ENCODE measurements at places on chromosomes 4 and X. TPM values are rescaled to one million over a fixed set of nuclear protein-coding genes. Genes with fewer than 3 reads are reported as not detected.

DNA sequence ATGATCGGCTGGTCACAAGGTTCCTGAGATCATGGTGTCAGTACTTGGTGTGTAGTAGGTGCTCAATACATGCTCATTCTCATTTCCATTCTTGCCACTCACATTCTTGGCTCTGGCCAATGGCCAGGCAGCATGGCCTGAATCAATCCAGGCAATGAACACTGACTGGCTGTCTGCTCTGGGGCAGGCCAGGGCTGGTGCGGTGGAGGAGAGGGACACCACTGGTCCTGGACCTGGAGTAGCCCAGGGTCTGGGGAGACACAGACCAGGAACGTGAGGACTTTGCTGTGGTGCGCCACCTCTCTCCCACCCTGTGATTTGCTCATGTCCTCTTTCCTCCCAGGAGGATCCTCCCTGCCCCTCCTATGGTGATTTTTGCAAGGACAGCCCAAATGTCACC, 119.4 kb downstream of the PSAPL1 start:
- no peaks in the 10 kb centered on the region for H3K4me1 ChIP-seq
- no peaks in the 10 kb centered on the region for H3K27me3 ChIP-seq
- no peak overlapping the region for H3K27ac ChIP-seq
- no peak overlapping the region for H3K4me3 ChIP-seq
- DNase-seq = no peak
- H3K36me3 ChIP-seq = no peaks in the 10 kb centered on the region

GRCh38 chrX:150635952-150636351, 57.2 kb upstream of the MTMR1 start:
- H3K36me3 ChIP-seq = peaks cover 7% of the 10 kb centered on the region
- no peaks in the 10 kb centered on the region for H3K27me3 ChIP-seq
- no peak overlapping the region for H3K4me3 ChIP-seq
- H3K27ac ChIP-seq = no peak overlapping the region

PPP1R2C gene
- not detected for total RNA-seq

DNA sequence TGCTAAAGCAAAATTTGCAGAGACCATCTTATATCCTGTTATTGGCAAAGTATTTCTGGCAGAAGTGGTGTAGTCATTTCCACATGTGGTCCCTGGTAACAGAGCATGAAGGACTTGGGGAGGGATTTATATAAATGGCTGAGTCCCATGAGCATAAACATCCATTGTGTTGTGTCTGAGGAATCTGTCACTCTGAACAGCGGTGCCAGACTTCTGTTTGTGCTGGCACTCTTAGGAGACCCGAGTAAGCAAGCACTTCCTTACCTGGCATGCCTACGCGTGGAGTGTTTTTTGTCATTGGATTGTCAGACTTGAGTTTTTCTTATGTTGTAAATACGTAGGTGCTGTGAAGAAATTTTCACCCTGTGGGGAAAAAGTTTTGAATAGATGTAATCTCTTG, 285.9 kb downstream of the ARHGAP10 start:
- no peaks in the 10 kb centered on the region for H3K27me3 ChIP-seq
- peaks cover 60% of the 10 kb centered on the region for H3K4me1 ChIP-seq
- H3K27ac ChIP-seq = peak overlapping the region; percentile 56
- no peak overlapping the region for H3K4me3 ChIP-seq
- H3K36me3 ChIP-seq = no peaks in the 10 kb centered on the region
- no peak for DNase-seq

DNA sequence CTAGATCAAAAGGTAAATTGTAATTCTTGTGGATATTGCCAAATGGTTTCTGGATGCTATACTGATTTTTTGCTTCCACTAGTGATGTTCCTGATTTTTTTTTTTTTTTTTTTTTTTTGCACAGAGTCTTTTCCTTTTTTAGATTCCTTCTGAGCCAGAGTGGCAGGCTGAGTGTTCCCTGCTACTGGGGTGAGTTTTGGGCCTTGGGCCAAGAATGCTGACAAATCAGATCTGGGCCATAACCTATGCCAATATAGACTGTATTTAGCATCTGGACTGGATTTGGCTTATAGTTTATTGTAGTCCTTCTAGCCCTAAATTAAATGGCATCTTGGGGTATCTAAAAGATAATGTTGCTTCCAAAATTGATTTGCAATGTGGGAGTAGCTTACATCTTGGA, 52.8 kb downstream of the REPS2 start:
- no peak for DNase-seq
- H3K36me3 ChIP-seq = no peaks in the 10 kb centered on the region
- H3K27me3 ChIP-seq = no peaks in the 10 kb centered on the region
- H3K4me1 ChIP-seq = peaks cover 7% of the 10 kb centered on the region
- no peak overlapping the region for H3K4me3 ChIP-seq

GRCh38 chr4:36422607-36423006, 141.2 kb downstream of the DTHD1 start:
- DNase-seq = no peak
- no peaks in the 10 kb centered on the region for H3K4me1 ChIP-seq
- no peaks in the 10 kb centered on the region for H3K27me3 ChIP-seq
- no peaks in the 10 kb centered on the region for H3K36me3 ChIP-seq
- no peak overlapping the region for H3K4me3 ChIP-seq

DNA sequence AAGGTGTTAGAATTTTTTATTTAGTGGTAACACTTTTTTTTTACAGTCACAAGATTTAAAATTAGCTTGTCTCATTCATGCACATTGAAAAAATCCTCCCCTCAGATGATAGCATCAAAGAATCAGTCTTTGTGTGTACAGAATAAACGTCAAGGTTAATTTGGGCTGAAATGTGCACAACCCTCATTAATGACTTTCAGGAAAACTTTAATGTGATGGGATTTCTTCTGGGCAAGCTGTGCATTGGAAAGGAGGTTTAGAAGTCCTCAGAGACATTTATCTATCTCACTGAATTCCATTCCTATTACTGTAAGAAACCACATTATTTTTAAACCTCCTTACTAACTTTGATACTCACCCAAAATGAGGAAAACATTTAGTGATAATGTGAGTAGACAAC, 88.2 kb upstream of the TECRL start:
- no peak for DNase-seq
- no peaks in the 10 kb centered on the region for H3K36me3 ChIP-seq
- no peaks in the 10 kb centered on the region for H3K4me1 ChIP-seq

AFM gene
- total RNA-seq = not detected

PIN4 gene
- 6.8 TPM for total RNA-seq

GRCh38 chrX:1545776-1546408, 8.9 kb upstream of the P2RY8 start:
- H3K36me3 ChIP-seq = no peaks in the 10 kb centered on the region
- H3K27ac ChIP-seq = no peak overlapping the region
- no peak for DNase-seq
- H3K4me1 ChIP-seq = no peaks in the 10 kb centered on the region
- H3K4me3 ChIP-seq = no peak overlapping the region
- no peaks in the 10 kb centered on the region for H3K27me3 ChIP-seq

DNA sequence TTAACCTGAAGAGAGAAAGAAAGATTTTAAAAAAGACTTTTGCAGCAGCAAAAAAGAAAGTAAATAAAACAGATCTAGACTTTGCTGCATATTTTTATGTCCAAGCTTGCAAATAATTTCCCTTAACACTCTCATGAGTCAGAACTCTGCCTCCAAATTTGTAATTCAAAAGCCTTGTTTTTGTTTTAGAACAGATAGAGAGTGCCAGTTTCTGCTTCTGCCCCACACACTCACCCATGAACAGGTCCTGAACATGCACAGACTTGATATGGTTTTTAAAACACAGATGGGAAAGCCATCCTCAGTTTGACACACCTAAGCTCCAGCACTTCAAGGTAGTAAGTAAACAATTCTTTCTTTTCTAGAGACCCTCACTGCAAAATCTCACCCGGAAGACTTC, 39.7 kb upstream of the VCX3B start:
- H3K27me3 ChIP-seq = no peaks in the 10 kb centered on the region
- no peaks in the 10 kb centered on the region for H3K4me1 ChIP-seq
- DNase-seq = no peak
- H3K4me3 ChIP-seq = no peak overlapping the region
- no peaks in the 10 kb centered on the region for H3K36me3 ChIP-seq

GRCh38 chrX:125786316-125786715, 379.8 kb downstream of the DCAF12L2 start:
- H3K4me1 ChIP-seq = no peaks in the 10 kb centered on the region
- no peaks in the 10 kb centered on the region for H3K36me3 ChIP-seq
- no peaks in the 10 kb centered on the region for H3K27me3 ChIP-seq

CNOT6L gene
- 25.3 TPM for total RNA-seq

DNA sequence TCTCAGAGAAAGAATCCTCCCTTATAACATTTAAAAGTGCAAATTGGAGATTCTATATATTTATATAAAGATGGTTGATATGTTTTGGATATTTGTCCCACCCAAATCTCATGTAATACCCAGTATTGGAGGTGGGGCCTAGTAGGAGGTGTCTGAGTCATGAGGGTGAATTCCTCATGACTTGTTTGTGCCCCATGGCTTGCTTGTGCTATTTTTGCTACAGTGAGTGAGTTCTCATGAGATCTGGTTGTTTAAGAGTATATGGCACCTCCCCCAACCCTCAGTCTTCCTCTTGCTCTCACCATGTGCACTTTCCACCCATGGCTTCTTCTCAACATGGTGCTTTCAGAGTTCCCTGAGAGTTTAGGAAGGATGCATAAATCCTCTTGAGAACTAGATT, 9.5 kb upstream of the ANKRD50 start:
- no peaks in the 10 kb centered on the region for H3K4me1 ChIP-seq
- no peak overlapping the region for H3K27ac ChIP-seq
- no peaks in the 10 kb centered on the region for H3K27me3 ChIP-seq
- no peak for DNase-seq
- H3K4me3 ChIP-seq = no peak overlapping the region

FABP2 gene
- total RNA-seq = not detected

TRIM2 gene
- total RNA-seq = 36.9 TPM

HS6ST2 gene
- total RNA-seq = not detected

GRCh38 chr4:48024522-48024921, 8.0 kb downstream of the NIPAL1 start:
- H3K4me1 ChIP-seq = no peaks in the 10 kb centered on the region
- H3K36me3 ChIP-seq = no peaks in the 10 kb centered on the region
- no peak for DNase-seq
- no peaks in the 10 kb centered on the region for H3K27me3 ChIP-seq
- no peak overlapping the region for H3K27ac ChIP-seq

ITM2A gene
- 39.7 TPM for total RNA-seq

DNA sequence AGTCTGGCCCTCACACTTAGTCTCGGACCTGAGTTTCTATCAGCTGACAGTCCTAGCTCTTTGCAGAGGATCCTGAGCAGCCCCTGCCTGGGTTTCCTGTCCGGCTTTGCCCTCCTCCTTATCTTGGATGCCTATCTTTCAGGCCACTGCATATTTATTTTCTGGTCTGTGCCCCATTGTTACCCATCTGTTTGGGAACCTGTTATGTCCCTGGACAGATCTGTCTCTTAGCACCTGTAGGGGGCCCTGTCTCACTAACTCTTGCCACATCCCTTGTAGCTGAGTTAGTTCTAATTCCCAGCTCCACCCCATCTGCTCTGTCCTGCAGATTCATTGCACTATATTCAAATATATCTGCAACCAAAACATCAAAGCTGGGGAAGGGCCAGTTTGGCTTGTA, 514.9 kb upstream of the LCORL start:
- H3K36me3 ChIP-seq = no peaks in the 10 kb centered on the region
- H3K27me3 ChIP-seq = no peaks in the 10 kb centered on the region
- H3K4me1 ChIP-seq = no peaks in the 10 kb centered on the region
- no peak overlapping the region for H3K4me3 ChIP-seq
- H3K27ac ChIP-seq = no peak overlapping the region

SPANXB1 gene
- total RNA-seq = not detected

- H3K36me3 ChIP-seq = peaks cover 12% of the 10 kb centered on the region
- no peaks in the 10 kb centered on the region for H3K27me3 ChIP-seq
- H3K27ac ChIP-seq = no peak overlapping the region
- H3K4me1 ChIP-seq = no peaks in the 10 kb centered on the region
Measured at GRCh38 chrX:53373307-53373706, 49.1 kb downstream of the SMC1A start.

DNA sequence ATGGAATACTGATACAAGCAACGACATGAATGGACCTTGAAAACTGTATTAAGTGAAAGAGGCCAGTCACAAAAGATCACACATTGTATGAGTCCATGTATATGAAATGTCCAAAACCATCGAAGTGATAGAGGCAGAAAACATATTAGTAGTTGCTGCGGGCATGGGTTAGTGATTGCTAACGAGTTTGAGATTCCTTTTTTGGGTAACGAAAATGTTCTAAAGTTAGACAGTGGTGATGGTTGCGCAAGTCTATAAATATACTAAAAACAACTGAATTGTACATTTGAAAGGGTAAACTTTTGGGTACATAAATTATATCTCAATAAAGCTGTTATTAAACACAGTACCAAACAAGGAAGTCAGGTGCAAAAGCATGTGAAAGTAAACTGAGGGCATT, 234.5 kb downstream of the FBXW7 start:
- H3K36me3 ChIP-seq = no peaks in the 10 kb centered on the region
- DNase-seq = no peak
- H3K4me1 ChIP-seq = no peaks in the 10 kb centered on the region
- no peaks in the 10 kb centered on the region for H3K27me3 ChIP-seq
- H3K4me3 ChIP-seq = no peak overlapping the region
- H3K27ac ChIP-seq = no peak overlapping the region

DNA sequence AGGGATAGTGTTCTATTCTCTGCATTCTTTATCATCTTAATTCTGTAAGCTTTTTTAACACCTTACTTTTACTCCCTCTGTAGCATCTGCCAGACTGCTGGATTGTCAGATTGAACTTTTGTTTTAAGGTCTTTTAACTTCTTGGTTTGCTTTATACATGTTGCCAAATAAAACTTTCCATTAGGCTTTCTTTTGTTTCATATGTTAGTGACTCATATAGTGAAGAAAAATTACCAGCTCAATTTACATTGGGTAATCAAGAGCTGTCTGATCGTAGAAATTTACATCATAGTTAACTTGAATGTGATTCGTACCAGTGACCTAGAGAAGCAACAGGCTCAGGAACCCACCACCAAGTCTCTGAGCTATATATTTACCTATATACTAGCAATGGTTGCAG, 28.5 kb upstream of the KLHL4 start:
- H3K4me1 ChIP-seq = no peaks in the 10 kb centered on the region
- H3K4me3 ChIP-seq = no peak overlapping the region
- H3K27ac ChIP-seq = no peak overlapping the region
- no peaks in the 10 kb centered on the region for H3K27me3 ChIP-seq
- DNase-seq = no peak

GRCh38 chr4:154065368-154065767, 276.5 kb upstream of the SFRP2 start:
- H3K36me3 ChIP-seq = no peaks in the 10 kb centered on the region
- H3K4me1 ChIP-seq = no peaks in the 10 kb centered on the region
- no peak for DNase-seq
- H3K4me3 ChIP-seq = no peak overlapping the region
- H3K27ac ChIP-seq = no peak overlapping the region

DNA sequence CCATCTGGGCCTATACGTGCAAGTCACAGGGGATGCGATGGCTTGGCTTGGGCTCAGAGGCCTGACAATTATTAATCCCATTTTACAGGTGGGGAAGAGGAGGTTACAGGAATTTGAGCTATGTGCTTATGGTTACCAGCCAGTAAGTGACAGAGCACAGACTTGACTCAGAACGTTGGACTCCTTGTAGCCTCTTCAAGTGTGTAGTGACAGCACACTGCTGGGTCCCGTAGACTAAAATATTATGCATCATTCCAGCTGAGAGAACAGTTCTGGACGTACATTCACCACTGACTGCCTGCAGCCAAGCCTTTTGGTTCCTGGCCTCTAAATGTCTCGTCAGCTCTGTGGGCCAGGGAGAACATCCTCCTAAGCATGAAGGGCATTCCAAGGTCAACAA, 314.5 kb downstream of the GPAT3 start:
- no peak overlapping the region for H3K27ac ChIP-seq
- no peaks in the 10 kb centered on the region for H3K36me3 ChIP-seq
- no peaks in the 10 kb centered on the region for H3K4me1 ChIP-seq
- no peak overlapping the region for H3K4me3 ChIP-seq

GRIA3 gene
- total RNA-seq = 0.83 TPM
